GM23338 (cell line): ENCODE measurements at places on chromosomes 5 and 9. TPM values are rescaled to one million over a fixed set of nuclear protein-coding genes. Genes with fewer than 3 reads are reported as not detected.

DNA sequence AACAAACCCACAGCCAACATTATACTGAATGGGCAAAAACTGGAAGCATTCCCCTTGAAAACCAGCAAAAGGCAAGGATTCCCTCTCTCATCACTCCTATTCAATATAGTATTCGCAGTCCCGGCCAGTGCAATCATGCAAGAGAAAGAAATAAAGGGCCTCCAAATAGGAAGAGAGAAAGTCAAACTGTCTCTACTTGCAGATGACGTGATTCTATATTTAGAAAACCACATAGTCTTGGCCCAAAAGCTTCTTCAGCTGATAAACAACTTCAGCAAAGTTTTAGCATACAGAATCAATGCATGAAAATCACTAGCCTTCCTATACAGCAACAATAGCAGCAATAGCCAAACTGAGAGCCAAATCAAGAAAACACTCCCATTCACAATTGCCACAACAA lies 333.7 kb upstream of the EDIL3 start:
- no peak overlapping the region for H3K27ac ChIP-seq
- H3K4me3 ChIP-seq: no peak overlapping the region
- H3K4me1 ChIP-seq: no peaks in the 10 kb centered on the region
- no peak for DNase-seq
- 0 out of 2 replicates have a peak, but pooled peaks cover 8% of the 10 kb centered on the region for H3K36me3 ChIP-seq
- no peaks in the 10 kb centered on the region for H3K27me3 ChIP-seq

DNA sequence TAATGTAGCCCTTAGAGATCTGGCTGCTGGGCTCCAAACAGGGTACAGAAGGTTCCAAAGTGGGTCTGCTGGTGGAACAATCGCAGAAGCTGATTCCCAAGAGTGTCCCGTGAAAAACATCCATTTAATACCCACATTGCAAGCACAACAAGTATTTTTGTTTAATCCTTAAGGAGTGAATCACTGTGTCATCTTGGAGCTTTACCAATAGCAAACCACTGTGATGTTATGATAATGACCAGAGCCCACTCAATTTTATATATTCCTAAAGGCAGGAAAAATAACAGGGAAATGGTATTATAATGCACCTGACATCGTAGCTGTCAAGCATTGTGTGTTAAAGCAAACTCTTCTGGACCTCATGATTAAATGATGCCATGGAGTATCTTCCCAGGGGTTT lies 291.9 kb downstream of the FBXL7 start:
- H3K27me3 ChIP-seq: no peaks in the 10 kb centered on the region
- no peak overlapping the region for H3K4me3 ChIP-seq
- H3K27ac ChIP-seq: no peak overlapping the region
- peaks cover 24% of the 10 kb centered on the region for H3K4me1 ChIP-seq
- DNase-seq: no peak

GRCh38 chr5:103445426-103446035 lies 117.1 kb downstream of the NUDT12 start:
- no peak overlapping the region for H3K27ac ChIP-seq
- H3K4me3 ChIP-seq: no peak overlapping the region
- DNase-seq: no peak
- H3K36me3 ChIP-seq: no peaks in the 10 kb centered on the region
- no peaks in the 10 kb centered on the region for H3K27me3 ChIP-seq

DNA sequence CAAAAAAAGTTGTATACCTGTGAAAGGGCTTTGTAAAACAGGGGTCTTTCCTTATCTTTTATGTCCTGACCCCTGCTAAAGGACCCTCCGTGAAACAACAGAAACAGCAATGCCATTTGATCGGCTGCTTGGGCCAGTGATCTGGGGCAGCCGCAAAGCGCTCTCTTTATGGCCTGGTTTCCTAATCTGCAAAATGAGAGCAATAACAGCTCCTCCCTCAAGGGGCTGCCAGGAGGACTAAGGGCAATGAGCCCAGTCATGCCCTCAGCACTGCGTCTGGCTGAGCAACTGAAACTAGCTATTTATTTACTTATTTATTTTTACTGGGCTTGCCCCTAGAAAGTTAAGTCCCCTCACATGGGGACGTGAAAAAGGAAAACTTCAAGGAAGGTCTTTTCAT lies 18.3 kb downstream of the CMBL start:
- H3K4me3 ChIP-seq: no peak overlapping the region
- no peak for DNase-seq
- H3K27ac ChIP-seq: no peak overlapping the region
- no peaks in the 10 kb centered on the region for H3K4me1 ChIP-seq

Gene NPR2
- 7.6 and 14.4 TPM in 2 replicates for total RNA-seq

DNA sequence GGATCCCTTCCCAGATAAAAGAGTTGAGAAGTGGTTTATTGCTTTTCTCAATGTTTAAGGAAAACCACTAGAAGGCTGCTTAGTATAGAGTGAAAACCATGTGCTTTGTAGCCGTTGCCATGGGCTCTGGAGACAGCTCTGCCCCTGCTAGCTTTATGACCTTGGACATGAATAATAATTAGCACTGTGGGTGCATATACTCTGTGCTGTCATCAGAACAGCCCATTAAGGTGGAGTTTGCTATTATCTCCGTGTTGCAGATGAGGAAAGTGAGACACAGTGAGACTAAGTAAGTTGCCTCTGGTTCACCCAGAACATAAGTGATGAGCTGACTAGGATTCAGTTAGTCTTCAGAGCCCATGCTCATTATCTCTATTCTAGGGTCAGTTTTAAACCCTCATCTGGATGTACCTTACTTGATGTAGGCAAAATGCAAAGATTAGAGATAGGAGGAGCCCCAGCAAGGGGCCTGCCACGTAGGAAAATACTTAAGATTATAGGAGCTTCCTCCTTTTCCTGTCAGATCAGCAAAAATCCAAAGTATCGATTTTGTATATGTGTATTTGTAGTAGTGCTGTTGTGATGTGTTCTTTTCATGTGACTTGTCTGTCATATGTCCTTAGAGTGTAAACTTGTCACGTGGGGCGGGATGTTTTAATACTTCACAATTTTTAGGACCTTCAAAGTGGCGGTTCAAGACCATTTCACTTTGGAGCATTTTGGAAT lies 102.5 kb downstream of the TLE4 start:
- no peak overlapping the region for H3K4me3 ChIP-seq
- no peaks in the 10 kb centered on the region for H3K36me3 ChIP-seq
- H3K27me3 ChIP-seq: no peaks in the 10 kb centered on the region
- no peak for DNase-seq
